ENCODE measurements at places on chromosomes 12 and 14.

GRCh38 chr12:4270016-4270830, 3.3 kb upstream of the CCND2 start:
- no peak for DNase-seq

DNA sequence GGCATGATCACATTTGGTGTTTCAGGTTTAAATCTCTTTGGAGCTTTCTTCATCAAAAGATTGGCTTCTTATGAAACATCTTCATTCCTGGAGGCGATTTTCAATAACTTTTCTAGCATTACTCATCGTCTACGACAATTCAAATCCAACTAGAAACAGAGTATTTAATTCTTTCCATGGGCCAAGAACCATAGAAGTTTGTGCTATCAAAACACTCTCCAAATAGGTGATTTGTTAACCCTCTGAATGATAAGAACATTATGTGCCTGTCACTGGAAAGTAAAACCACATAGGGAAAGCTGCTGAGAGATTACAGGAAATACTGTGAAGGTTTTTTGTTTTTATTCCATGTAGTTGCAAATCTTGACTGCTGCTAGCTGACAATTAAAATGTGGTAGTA, 6.9 kb upstream of the DCN start:
- DNase-seq, result peak; percentile 45

DNA sequence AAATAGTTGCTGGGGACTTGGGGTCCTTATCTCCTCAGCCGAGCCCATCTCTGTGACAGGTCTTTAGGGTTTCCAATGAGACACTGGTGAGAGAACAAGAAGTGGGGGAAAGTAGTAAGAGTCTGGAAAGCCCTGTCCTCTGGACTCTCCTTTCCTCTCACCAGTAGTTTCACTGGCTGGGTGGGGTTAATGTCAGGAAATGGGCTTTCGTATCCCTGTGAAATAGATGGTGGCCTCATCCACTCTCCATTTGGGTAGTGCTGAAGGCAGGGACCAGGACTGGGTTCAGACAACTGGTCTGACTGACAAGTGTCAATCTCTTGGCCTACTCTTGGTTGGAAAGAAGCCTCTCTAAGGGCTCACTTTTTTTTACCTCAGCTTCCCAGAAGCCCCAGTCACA, 7.5 kb downstream of the ZNF385A start:
- DNase-seq, result no peak

- DNase-seq, result no peak
These were observed 465.3 kb upstream of the TBX3 start for GRCh38 chr12:115149279-115149678.

GRCh38 chr12:69837657-69838415, 12.8 kb downstream of the MYRFL start:
- no peak for DNase-seq

DNA sequence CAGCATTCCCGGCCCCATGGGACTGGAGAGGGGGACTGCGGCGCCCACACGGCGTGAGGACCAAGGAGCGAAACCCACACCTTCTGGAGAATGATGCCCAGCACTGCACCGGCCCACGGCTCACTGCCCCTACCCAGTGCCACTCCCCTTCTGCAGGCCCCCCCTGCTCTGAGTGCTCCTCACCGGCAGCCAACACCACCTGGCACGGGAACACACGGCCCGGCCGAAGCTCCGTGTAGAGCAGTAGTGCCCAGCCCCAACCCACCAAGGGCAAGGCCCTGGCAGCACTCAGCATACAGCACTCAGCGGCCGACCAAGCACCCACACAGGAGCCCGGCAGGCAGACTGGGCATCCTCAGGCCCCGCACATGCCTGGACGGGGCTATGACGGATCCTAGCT, 13.4 kb downstream of the BTBD6 start:
- DNase-seq, result no peak

GRCh38 chr14:101972126-101972866, 7.9 kb downstream of the DYNC1H1 start:
- DNase-seq, result peak; percentile 97

DNA sequence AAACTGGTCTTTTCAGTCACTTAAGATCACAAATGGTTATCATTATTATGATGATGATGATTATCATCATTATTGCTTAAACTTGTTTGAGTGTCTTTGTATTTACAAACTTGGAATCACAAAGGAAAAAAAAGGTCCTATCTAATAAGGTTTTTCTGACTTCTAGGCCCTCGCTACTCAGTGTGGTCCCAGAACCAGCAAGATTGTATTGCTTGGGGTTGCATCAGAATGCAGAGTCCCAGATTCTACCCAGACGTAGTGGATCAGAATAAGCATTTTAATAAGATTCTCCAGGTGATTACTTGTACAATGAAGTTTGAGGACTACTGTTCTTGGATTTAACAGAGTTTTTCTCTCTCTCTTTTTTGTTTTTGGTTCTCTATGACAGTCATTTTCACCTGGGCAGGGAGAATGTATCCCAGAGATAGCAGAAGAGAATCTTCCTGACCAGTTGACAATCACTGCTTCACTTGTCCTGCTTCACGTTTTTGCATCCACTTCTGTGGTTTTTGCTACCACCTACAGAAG, 29.3 kb upstream of the PPP1R12A start:
- DNase-seq, result peak; percentile 9

Data from ACHN (cell line).